BE2C (cell line): ENCODE measurements at places on chromosomes 1 and 21.

DNA sequence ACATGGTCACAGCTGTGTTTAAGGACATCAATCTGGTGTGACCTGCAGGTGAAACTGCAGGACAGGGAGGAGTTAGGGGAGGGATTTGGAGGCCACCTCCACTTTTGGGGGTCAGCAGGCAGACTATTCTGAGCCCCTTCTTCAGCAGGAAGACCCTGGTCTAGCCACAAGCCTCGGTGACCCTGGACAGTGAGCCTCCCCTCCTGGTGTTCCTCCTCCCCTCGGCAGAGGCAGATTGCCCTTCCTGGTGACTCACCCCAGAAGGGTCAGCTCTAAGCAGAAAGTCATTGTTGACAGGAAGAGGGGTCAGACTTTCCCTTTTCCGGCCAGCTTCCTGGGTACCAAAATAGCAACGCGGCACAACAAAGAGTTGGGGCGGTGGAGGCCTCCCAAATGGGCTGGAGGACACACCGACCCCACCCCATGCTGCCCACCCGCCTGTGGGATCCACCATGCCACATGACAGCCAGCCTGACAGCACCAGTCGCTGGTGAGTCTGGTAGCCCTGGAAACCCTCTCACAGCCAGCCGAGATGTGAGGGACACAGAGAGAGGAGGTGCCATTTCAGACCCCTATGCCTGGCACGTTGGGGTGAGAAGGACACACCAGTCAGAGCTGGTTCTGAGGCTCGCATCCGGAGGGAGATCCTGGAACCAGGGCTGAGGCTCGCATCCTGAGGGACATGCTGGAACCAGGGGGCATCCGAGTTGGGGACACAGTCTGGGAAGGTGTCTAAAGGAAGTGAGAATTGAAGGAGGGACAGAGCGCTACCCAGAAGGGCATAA lies 14.7 kb upstream of the CSF1 start:
- no peak for DNase-seq

DNA sequence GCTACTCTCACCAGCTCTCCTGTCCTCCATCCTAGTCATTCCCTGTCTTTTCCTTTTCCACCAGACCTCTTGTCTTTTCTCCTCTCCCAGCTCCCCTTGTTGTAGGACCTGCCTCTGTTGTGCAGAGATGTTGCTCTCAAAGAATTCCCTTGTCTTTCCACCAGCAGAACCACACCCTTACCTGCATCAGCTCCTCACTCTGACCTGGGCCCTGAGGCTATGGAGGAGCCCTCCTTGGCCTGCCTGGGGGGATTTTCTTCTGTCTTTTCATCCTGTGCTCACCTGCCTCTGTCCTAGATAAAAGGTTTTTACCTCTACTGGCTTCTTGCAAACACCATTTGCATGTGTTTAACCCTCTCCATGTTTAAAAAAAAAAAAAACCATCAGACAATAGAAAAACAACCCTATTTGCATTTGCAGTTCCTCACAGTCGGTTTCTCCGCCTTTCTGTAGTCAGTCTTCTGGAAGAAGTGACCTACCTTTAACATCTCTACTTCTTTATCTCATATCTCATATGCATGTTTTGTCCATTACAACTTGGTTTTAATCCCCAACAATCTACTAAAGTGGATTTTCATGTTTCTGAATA lies 12.1 kb downstream of the FCRL5 start:
- DNase-seq, result no peak

- no peak for DNase-seq
Measured at GRCh38 chr1:162070094-162070748, 730 bp downstream of the NOS1AP start.

- DNase-seq, result no peak
Measured at GRCh38 chr1:175599212-175599705, 144.1 kb downstream of the TNR start.

DNA sequence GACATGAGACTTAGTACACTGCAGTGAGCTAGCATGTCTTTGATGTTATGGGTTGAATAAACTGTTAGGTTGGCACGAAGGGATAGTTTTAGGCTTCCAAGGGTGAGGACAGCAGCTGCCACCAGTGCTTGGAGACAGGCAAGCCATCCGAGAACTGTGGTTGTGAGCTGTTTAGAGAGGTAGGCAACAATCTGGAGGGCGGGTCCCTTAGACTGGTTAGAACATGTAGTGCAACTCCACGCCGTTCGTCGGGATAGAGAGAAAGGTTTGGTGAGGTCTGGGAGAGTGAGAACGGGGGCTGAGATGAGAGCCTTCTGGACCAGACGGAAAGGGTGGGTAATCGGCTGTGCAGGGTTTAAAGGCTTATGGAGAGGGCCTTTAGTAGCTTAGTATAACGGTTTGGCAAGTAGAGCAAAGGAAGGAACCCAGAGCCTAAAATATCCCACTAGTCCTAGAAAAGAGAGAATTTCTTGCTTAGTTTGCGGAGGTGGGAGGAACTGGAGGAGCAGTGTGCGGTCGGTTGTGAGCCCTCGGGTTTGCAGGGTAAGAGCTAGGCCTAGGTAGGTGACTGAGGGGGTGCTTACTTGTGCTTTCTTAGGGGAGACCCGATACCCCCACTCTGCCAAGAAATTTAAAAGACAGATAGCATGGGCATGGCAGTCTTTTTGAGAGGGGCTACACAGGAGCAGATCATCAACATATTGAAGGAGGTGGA lies 72.8 kb downstream of the CNST start:
- DNase-seq, result no peak

- no peak for DNase-seq
Measured at GRCh38 chr1:95058974-95059373, 13.8 kb downstream of the ALG14 start.

DNA sequence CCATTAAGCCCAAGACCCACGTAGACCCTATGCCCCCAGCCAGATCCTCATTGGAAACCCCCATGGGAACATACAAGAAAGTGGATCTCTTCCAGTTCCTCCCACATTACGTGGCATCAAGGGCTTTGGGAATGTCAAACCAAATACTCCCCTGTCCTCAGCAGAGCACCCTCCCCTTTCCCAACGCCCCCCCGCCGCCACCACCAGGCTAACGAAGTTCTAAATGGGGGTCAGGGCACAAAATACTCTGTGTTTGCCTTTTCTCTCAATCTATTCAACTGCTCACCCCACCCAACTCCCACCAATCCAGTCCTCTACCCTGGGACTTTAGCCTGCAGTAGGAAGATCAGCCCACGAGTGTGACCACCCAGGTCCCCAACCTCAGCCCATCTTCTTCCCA lies 24.5 kb downstream of the NEK2 start:
- no peak for DNase-seq

- DNase-seq, result no peak
Measured at GRCh38 chr21:27586326-27586725, 619.4 kb upstream of the ADAMTS5 start.

DNA sequence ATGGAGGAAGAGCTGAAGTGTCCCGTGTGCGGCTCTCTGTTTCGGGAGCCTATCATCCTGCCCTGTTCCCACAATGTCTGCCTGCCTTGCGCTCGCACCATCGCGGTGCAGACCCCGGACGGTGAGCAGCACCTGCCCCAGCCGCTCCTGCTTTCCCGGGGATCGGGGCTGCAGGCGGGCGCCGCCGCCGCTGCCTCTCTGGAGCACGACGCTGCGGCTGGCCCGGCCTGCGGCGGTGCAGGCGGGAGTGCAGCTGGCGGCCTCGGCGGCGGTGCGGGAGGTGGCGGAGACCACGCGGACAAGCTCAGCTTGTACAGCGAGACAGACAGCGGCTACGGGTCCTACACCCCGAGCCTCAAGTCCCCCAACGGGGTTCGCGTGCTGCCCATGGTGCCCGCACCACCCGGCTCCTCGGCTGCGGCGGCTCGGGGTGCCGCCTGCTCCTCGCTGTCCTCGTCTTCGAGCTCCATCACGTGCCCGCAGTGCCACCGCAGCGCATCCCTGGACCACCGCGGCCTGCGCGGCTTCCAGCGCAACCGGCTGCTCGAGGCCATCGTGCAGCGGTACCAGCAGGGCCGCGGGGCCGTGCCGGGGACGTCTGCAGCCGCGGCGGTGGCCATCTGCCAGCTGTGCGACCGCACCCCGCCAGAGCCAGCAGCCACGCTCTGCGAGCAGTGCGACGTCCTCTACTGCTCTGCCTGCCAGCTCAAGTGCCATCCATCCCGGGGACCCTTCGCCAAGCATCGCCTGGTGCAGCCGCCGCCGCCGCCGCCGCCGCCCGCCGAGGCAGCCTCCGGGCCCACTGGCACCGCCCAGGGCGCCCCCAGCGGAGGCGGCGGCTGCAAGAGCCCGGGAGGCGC lies 1.3 kb downstream of the TRIM67 start:
- peak; percentile 53 for DNase-seq

DNA sequence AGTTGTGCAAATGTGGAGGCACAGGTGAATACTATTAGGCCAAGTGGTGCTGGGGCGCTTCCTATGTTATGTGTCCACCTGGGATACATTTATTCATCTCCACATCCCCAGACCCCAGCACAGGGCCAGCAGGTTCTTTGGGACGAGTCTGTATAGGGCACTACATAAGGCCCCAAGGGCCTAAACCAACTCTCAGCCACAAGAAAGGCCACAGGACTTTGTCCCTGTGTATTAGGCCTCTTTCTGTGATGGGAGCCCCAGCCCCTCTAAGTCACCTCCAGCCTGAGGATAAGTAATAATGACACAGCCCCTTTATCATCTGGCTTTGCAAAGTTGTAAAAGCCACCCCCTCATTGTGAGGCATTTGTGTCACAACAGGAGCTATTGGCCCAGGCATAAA lies 79.2 kb upstream of the CD1D start:
- DNase-seq, result no peak

- no peak for DNase-seq
Measured at GRCh38 chr1:186828611-186829454, at the start of gene PLA2G4A. PLA2G4A (plus strand) TSS chr1:186828949; CDS start chr1:186854355, 25,406 bp downstream.

DNA sequence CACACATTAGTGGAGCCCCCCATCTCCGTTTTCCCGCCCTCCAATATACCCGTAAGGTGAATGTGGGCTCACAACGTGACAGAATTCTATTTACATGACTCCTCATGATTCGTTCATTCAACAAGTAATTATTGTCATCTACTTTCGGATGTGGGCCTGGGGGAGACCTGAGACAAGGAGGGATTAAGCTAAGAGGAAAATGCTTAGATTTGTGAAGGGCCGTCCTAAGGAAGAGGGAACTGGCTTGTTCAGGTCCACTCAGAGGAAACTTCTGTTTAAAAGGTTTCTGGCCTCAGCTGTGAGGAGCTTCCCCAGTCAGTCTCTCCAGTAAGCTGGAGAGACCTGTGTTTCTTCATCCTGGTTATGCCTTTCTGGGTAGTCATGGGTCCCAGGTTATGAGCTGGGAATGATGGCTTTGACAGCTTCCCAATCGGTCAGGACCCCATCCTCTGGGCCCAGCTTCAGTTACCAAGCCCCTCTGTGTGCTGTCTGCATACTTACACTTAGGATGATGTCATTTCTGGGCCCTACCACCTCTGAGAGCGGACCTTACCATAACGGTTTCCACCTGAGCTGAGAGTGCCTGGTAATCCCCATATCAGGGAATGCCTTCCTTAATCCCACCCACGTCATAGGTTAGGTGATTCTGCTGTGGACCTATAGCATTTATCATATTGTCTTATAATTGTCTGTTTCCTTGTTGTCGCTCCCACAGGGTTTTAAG lies 687 bp upstream of the ERI3 start:
- DNase-seq, result no peak

DNA sequence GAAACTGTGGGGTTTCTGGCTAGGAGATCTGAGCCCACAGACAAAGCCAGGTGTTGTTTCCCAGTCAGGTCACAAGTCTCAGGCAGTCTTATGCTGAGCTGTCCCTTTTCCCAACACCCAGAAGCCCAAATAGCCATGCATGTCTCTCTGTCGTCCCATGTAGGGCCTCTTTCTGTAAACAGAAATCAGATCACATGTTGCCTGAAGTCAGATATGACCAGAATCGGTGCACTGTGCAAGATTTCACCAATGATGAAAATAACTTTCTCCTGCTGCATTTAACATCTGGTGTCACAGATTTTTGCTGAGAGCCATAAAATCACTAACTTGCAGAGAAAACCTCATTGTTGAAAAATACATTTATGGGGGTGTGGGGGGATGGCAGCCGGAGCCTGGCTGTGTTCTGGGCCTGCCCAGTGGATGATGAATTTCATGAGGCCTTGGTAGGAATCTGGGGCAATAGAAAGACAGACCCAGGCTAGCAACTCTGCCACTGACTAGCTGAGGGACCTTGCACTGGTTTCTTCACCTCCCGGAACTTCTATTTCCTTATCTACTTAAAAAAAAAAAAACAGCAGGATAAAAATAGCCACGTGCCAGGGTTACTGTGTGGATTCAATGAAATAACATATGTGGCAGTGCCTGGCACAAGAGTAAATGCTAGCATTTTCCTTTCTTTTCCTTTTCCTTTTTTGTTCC lies 158.8 kb upstream of the NFIA start:
- DNase-seq, result no peak

- DNase-seq, result no peak
Measured at GRCh38 chr1:201226859-201227488, 36.4 kb downstream of the IGFN1 start.

- peak; percentile 64 for DNase-seq
Measured at GRCh38 chr1:156618853-156619581, at the start of gene HAPLN2. HAPLN2 (plus strand) TSS chr1:156619415; CDS start chr1:156623491, 4,076 bp downstream.

DNA sequence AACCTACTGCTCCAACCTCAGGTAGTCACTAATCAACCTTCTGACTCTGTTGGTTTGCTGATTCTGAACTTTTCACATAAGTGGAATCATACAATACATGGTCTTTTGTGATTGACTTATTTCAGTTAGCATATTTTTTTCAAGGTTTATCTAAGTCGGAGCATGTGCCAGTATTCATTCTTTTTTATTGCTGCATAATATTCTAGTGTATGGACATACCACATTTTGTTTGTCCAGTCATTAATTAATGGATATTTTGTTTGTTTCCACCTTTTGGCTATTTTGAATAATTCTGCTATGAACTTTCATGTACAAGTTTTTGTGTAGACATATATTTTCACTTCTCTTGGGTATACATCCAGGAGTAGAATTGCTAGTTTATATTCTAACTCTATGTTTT lies 53.0 kb upstream of the LRRN2 start:
- no peak for DNase-seq

DNA sequence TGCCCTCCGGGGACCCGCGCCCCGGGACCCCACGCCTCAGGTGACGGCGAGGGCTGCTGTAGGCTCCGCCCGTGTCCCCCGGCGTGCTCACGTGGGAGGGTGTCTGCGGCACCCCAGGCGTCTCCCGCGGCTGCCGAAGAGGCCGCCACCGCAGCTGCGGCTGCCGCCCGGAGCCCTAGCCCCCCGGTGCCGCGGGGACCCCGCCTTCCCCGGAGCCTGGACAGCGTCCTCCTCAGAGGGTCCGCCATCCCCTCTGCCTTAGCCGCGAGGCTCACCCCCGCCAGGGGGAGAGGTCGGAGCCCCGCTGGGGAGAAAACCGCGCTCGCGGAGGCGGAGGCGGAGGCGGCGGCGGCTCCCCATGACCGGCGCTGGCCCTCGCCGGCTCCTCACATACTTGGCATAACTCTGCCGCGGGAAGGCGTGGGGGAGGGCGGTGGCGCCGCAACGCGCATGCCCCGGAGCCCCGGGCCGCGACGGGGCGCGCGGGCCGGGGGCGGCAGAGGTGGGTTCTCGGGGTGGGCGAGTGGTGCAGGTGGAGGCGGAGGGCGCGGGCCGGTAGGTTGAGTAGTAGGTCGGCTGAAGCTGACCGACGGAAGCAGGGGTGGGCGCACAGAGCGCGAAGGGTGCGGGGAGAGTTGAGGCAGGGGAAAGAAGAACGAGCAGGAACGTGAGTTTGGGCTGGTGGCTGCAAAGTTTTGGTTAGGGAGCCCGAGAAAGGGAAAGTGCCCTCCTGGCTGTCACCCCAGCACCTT lies 700 bp upstream of the SYDE2 start:
- DNase-seq, result peak; percentile 3

GRCh38 chr1:237861944-237862343 lies 28.8 kb downstream of the ZP4 start:
- DNase-seq, result no peak

- no peak for DNase-seq
Measured at GRCh38 chr1:177273141-177273540, 102.4 kb downstream of the BRINP2 start.

- no peak for DNase-seq
Measured at GRCh38 chr1:4447778-4448420, 206.5 kb upstream of the AJAP1 start.
